Stimulated activated CD4-positive, alpha-beta T cell treated with anti-CD3 and anti-CD28 coated beads, Interleukin-12 subunit alpha, Interleukin-12 subunit beta, amount 100 ng/mL, for 48 hours (primary cell): ENCODE measurements at places on chromosomes 4 and X.

GRCh38 chr4:140719686-140720085 lies 36.5 kb downstream of the TBC1D9 start:
- no peak for DNase-seq

- no peak for DNase-seq
These were observed 10.4 kb downstream of the HAUS7 start for GRCh38 chrX:153459986-153460385.

DNA sequence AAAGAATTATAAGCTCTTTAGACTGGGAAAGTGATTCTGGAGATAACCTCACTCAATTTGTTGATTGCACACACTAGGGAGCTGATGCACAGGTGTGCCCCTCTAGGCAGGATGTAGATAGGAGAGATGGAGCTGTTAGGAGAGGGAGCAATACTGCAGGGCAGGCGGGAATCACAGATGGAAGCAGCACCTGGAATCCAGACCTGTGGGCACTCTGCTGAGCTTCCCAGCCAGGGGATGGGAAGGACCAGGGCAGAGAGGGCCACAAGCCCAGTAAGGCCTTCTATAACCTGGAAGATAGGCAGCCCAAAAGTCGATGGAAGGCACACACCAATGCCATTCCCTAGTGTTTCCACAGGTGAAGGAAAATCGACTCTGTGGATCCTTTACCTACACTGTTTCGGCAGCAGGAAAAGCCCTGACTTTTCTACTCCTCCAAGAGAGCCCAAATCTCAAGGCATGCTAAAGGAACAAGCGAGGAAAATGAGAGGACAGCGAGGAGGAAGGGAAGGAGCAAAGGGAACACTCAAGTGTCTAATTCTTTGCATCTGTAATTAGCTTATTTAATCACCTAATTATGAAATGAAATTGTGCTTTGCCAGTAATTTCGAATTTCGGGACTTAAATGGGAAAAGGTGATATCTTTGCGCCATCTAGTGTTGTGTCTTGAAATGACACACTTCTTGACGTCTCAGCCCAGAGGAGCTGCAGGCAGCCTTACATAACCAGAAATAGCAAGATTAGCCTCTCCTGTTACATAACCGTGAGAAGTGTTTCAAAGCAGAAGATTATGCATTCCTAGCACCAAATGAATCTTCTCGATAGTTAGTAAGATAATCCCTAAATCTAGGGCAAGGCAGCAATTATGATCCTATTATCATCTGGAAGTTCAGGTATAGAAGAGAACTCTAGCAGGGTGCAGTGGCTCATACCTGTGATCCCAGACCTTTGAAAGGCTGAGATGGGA lies 31.0 kb upstream of the TLR3 start:
- DNase-seq: no peak

- peak; percentile 14 for DNase-seq
These were observed 1.1 kb downstream of the ZFYVE28 start for GRCh38 chr4:2417226-2417764.

- DNase-seq: no peak
These were observed 613.5 kb downstream of the IQCM start for GRCh38 chr4:149202117-149202516.

- DNase-seq: no peak
These were observed 112.7 kb downstream of the ZAR1 start for GRCh38 chr4:48602763-48603162.

GRCh38 chrX:6941041-6941440 lies 206.5 kb upstream of the STS start:
- DNase-seq: no peak

DNA sequence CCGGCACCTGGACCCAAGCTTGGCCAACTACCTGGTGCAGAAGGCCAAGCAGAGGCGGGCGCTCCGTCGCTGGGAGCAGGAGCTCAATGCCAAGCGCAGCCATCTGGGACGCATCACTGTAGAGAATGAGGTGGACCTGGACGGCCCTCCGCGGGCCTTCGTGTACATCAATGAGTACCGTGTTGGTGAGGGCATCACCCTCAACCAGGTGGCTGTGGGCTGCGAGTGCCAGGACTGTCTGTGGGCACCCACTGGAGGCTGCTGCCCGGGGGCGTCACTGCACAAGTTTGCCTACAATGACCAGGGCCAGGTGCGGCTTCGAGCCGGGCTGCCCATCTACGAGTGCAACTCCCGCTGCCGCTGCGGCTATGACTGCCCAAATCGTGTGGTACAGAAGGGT lies 3.7 kb downstream of the SUV39H1 start:
- no peak for DNase-seq

DNA sequence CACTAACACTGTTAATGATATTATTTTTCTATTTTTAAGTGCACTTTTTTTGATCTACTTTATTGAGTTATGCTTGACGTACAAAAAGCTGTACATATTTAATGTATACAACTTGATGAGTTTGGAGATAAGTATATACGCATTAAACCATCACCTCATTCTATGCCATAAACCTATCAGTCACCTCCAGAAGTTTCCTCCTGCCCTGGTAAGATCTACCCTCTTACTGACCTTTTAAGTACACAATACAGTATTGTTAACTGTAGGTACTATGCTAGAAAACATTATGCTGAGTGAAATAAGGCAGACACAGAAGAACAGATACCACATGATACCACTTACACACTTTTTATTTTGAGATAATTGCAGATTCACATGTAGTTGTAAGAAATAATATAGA lies 36.9 kb downstream of the INTS6L start:
- no peak for DNase-seq

- no peak for DNase-seq
These were observed 56.6 kb upstream of the MXD4 start for GRCh38 chr4:2318476-2318875.

- no peak for DNase-seq
These were observed 117.1 kb downstream of the TMEM164 start for GRCh38 chrX:110120025-110120424.

GRCh38 chrX:23884427-23885024 lies 23.2 kb downstream of the APOO start:
- no peak for DNase-seq

DNA sequence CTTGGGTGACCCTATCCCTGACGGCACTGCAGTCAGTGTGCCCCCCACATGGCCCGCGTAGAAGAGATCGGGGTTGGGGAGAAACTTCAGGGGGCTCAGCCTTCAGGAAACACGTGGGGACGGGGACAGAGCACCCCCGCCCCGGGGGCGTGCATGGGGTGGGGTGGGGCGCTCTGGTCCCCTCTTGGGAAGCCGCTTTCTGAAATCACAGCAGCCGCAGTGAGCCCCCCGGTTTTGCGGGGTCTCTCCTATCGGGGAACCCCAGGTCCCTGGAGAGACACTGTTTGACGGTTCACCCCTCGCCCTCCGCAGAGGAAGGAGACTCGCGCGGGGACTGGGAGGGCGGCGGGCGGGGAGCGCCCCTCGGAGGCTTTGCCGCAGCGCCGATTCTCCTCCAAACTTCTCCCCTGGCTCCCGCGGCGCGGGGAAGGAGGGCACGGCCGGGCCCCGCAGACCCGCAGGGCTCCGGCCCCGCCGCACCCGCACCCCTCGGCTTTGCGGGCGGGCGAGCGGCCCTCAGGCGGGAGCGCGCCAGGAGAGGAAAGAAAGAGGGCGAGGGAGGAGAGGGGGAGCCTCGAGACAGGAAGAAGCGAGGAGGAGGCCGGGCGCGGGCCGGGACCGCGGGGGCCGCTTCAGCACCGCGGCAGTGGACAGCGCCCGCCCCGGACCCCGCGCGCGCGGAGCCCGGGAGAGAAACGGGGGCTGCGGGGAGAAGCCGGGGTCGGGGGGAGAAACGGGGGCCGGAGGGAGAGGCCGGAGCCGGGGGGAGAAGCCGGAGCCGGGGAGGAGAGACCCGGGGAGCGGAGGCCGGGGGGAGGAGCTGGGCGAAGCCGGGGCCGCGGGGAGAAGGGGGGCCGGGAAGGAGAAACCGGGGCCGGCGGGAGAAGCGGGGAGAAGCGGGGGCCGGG lies 612 bp downstream of the CPLX1 start:
- DNase-seq: no peak

DNA sequence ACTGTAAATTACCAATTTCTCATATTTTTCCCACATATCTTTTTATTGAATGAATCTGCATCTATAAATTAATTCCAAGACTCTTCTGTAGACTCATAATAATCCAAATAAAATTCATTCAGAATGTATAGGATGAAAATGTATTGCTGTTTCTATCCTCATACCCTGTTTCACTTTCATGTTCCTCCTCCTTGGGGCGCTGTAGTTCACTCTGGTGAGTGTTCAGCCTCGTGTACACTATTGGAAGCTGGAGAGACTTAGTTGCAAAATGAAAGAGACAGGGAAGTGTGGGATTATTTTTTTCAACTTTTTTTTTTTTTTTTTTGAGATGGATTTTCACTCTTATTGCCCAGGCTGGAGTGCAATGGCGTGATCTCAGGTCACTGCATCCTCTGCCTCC lies 296.1 kb downstream of the TLL1 start:
- DNase-seq: no peak

DNA sequence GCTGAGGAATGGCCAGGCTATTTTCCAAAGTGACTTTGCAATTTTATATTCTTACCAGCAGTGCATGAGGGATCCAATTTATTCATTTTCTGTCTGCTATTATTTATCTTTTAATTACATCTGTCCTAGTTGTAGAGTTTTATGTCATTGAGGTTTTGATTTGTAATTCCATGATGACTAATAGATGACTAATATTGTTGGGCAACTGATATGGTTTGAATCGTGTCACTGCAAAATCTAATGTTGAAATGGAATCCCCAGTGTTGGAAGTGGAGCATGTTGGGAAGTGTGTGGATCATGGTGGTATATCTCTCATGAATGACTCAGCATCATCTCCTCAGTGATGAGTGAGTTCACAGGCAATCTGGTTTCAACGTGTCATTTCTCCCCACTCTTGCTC lies 201.5 kb downstream of the TBX22 start:
- no peak for DNase-seq

DNA sequence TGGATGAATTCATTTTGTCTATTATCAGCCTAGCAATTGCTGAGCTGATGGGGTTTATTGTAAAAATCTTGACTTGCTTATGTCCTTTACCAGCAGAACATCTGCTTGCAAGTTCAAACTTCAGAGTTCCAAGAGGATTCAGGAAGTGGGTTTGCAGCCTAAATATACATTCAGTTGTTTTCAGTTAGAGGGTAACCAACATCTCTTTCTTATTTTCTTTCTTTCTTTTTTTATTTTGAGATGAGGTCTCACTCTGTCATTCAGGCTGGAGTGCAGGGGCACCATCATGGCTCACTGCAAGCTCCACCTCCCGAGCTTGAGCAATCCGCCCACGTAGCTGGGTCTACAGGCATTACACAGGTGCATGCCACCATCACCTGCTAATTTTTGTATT lies 31.4 kb upstream of the FHL1 start:
- DNase-seq: no peak

DNA sequence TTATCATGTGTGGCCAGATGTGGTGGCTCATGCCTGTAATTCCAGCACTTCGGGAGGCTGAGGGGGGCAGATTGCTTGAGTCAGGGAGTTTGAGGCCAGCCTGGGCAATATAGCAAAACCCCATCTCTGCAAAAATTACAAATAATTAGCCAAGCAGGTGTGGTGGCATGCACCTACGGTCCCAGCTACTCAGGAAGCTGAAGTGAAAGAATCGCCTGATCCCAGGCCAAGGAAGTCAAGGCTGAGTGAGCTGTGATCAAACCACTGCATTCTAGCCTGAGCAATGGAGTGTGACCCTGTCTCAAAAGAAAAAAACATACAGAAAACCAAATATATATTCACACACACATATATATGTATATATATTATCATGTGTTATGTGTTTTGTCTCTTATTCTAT lies 15.0 kb downstream of the APELA start:
- no peak for DNase-seq

DNA sequence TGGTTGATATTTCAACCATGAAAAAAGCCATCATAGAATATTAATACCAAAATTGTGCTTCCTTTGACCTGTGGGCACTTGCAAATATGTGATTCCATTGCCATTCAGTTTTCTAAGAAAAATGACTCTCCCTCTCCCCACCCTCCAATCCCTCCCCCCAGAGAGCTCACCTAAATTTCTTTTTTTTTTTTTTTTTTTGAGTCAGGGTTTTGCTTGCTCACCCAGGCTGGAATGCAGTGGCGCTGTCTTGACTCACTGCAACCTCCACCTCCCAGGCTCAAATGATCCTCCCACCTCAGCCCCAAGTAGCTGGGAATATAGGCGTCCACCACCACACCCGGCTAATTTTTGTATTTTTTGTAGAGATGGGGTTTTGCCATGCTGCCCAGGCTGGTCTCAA lies 47.0 kb downstream of the SNX25 start:
- no peak for DNase-seq

DNA sequence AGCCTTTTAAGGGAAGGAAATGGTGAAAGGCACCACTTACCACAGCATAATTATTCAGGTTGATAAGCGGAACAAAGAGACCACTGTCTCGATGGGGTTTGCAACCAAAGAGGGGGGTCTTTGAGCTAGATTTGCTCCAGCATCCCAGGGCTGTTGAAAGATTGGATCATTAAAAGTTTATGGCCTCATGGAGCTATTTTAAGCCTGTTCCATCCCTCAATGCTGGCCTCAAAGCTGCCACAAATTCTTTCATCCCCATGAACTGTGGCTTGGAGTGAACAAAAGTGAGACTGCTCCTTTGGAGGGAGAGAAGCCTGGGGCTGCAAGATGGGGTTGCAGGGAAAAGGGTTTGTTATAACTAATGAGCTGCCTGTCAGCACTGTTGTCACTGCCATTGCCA lies 209.8 kb downstream of the RTL9 start:
- DNase-seq: no peak

- no peak for DNase-seq
These were observed 207.6 kb downstream of the NAF1 start for GRCh38 chr4:162959046-162959445.

- no peak for DNase-seq
These were observed 383.5 kb downstream of the KLHL4 start for GRCh38 chrX:87901060-87901459.

DNA sequence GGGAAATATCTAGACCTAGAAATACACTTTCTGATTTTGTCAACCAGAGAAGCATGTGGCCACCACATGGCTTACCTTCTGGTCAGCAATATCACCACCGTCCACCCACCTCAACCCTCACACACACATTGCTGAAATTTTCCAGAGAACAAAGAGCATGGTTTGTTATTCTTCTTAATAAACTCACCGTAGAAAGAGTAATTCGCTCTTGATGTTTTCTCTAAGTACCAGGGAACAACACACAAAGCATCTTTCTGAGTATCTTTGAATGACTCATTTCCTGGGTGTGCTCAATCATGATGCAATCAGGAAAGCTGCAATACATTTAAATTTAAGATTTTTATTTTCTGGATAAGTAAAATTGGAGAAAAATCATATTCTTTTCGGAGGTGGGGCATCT lies 24.7 kb upstream of the LRAT start:
- DNase-seq: no peak

GRCh38 chrX:132086672-132087071 lies 41.1 kb downstream of the FRMD7 start:
- no peak for DNase-seq

GRCh38 chr4:66197451-66197850 lies 527.2 kb upstream of the EPHA5 start:
- no peak for DNase-seq
